ENCODE measurements at places on chromosomes 5 and 9.

- no peak for DNase-seq
Measured at GRCh38 chr9:86664603-86665002, 282.7 kb downstream of the GAS1 start.

DNA sequence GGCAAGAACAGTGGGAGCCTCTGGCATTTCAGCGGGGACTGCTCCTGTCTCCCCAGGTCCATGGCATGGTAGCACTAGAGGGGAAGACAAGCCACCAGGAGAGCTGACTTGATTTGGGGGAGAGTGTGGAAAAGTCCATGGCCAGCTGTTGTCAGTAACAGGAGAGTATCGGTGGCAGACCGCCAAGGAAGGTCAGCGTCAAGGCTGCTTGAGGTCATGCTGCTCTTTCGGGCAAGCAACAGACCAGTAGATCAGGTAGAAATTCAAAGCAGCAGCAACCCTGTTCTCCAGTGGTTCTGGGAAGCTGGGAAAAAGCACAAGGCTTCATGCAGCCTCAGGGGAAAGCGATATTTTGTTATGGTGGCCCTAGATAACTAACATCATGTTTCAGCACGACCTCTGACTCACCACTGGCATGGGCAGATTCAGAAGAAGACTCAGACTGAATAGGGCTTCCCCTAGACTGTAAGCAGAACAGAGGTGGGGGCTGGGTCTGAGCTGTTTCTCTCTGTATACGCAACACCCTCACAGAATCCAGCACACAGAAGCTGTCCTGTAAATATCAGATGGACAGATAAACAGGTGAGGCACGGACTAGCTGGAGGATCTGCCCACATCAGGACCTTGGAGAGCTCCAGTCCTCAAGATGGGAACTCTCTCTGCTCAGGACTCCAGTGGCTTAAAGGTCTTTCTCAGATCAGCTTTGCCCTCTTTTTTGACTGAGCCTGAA is 35.2 kb upstream of the PLEKHG4B start:
- DNase-seq, result no peak

GRCh38 chr9:87699835-87700234 is 26.1 kb upstream of the CTSL start:
- no peak for DNase-seq

DNA sequence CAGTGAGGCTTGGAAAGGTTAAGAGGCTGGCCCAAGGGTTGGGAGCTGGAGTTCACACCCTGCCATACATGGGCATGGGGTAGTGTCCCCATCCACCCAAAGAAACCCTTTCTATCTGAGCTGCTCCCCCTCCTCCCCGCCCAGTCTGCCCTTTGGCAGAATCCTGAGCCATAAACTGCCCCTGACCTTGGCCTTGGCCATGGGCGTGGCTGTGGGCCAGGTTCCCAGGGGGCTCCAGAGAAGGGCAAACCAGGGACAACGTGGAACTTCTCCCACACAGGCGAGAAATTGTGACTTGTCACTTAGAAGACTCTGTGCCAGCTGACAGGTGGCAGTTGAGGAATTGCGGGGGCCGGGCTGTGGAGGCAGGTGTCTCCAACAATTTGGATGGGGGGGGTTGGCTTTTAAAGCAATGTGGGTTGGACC is 4.8 kb downstream of the FAM78A start:
- DNase-seq, result no peak

GRCh38 chr9:71941998-71942567 is 30.6 kb downstream of the C9orf85 start:
- DNase-seq, result no peak
